ENCODE measurements at places on chromosomes 1 and 21. TPM values are rescaled to one million over a fixed set of nuclear protein-coding genes. Genes with fewer than 3 reads are reported as not detected.

ATP6V1G3 gene
- total RNA-seq, result not detected

SLC30A2 gene
- total RNA-seq, result not detected

GPR37L1 gene
- total RNA-seq, result not detected

AZIN2 gene
- 3.7 TPM for total RNA-seq

LENEP gene
- not detected for total RNA-seq

ERO1B gene
- total RNA-seq, result 11.2 TPM

All from esophagus muscularis mucosa (tissue), 4 donors.